ENCODE measurements at places on chromosomes 11 and 22. TPM values are rescaled to one million over a fixed set of nuclear protein-coding genes. Genes with fewer than 3 reads are reported as not detected.

DNA sequence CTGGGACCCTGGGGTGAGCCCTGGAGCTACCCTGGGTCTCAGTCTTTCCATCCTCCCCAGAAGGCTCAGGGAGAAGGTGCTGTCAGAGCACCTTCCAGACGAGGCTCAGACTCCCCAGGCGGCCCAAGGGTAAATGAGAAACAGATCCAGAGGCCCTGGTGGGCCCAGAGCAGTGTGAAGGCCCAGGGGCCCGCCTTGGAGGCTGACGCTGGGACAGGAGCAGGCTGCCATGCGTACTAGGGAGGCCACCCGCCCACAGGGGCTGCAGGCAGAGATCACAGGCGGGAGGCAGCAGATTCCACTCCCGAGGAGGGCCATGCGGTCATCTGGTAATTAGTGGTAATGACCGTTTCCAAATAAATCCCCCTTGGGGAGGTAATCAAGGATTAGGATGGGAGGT, 5.2 kb downstream of the WNT11 start:
- H3K27ac ChIP-seq: no peak overlapping the region
- peaks cover 46% of the 10 kb centered on the region for H3K27me3 ChIP-seq
- peaks cover 10% of the 10 kb centered on the region for H3K4me1 ChIP-seq
- no peak overlapping the region for H3K4me3 ChIP-seq
- no peaks in the 10 kb centered on the region for H3K36me3 ChIP-seq

GVQW3 gene
- total RNA-seq: 7.0 TPM

TCN1 gene
- total RNA-seq: not detected

KLHL22 gene
- total RNA-seq: 15.7 TPM

- no peak overlapping the region for H3K27ac ChIP-seq
- peaks cover 1% of the 10 kb centered on the region for H3K27me3 ChIP-seq
- no peaks in the 10 kb centered on the region for H3K36me3 ChIP-seq
- peak overlapping the region; percentile 56 for H3K4me3 ChIP-seq
- no peak for DNase-seq
- peaks cover 40% of the 10 kb centered on the region for H3K4me1 ChIP-seq
These were observed 128.7 kb upstream of the C11orf58 start for GRCh38 chr11:16609769-16610168.

DNA sequence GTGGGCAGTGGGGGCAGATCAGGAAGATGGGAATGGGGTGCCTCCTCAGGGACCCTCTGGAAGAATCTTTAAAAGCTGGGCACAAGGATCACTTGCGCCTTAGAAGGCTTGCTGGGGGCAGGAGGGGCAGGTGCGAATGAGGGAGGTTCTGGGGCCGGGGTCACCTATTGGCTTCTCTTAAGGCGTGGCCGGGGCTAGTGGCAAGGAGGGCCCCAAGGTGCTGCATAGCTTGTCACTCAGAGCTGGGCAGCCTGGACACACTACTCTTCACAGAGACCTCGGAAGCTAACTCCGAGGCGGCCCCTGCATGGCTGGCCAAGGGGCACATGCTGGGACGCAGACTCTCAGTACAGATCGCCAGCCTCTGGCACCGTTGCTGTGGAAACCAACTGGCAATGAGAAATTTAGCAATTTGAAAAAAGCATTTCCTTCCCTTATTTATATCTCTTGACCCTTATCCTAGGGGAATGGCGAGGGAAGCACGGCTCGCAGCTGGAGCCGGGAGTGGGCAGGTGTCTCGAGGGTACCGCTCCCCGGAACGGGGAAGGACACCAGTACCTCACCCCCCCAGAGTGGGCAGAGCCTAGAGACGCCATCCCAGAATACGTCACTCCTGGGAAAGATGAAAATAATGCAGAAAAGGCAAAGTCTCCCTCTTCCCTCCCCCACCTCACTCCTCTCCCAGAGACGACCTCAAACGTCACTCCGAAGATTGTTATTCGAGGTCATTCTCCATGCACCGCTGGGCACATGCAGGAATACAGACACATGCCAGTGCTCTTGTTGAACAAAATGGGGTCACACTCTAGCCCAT, 188.1 kb downstream of the CTTN start:
- H3K27ac ChIP-seq: no peak overlapping the region
- DNase-seq: no peak
- no peak overlapping the region for H3K4me3 ChIP-seq
- peaks cover 5% of the 10 kb centered on the region for H3K36me3 ChIP-seq
- no peaks in the 10 kb centered on the region for H3K27me3 ChIP-seq

- no peak for DNase-seq
- H3K36me3 ChIP-seq: no peaks in the 10 kb centered on the region
- no peak overlapping the region for H3K4me3 ChIP-seq
- H3K27me3 ChIP-seq: no peaks in the 10 kb centered on the region
These were observed 3.9 kb upstream of the LMO2 start for GRCh38 chr11:33895752-33896137.

- no peaks in the 10 kb centered on the region for H3K36me3 ChIP-seq
- H3K4me3 ChIP-seq: no peak overlapping the region
- no peaks in the 10 kb centered on the region for H3K27me3 ChIP-seq
- no peak for DNase-seq
These were observed 7.3 kb downstream of the SMTN start for GRCh38 chr22:31088233-31088986.

CDON gene
- 33.3 TPM for total RNA-seq

RCOR2 gene
- total RNA-seq: 92.0 TPM

RAB39A gene
- 9.5 TPM for total RNA-seq

GRCh38 chr11:69003301-69003865, 9.7 kb downstream of the MRGPRF start:
- no peaks in the 10 kb centered on the region for H3K36me3 ChIP-seq
- H3K4me3 ChIP-seq: no peak overlapping the region
- no peaks in the 10 kb centered on the region for H3K27me3 ChIP-seq
- no peak overlapping the region for H3K27ac ChIP-seq

OSM gene
- total RNA-seq: not detected

GRCh38 chr11:40202589-40203270, 1256.7 kb downstream of the LRRC4C start:
- H3K36me3 ChIP-seq: no peaks in the 10 kb centered on the region
- peak overlapping the region; percentile 38 for H3K4me3 ChIP-seq
- peaks cover 46% of the 10 kb centered on the region for H3K4me1 ChIP-seq
- no peak overlapping the region for H3K27ac ChIP-seq
- DNase-seq: no peak
- H3K27me3 ChIP-seq: peaks cover 99% of the 10 kb centered on the region

- peak overlapping the region; percentile 96 for H3K27ac ChIP-seq
- H3K27me3 ChIP-seq: peaks cover 4% of the 10 kb centered on the region
- H3K4me1 ChIP-seq: peaks cover 27% of the 10 kb centered on the region
- H3K36me3 ChIP-seq: peaks cover 19% of the 10 kb centered on the region
- peak; percentile 22 for DNase-seq
- peak overlapping the region; percentile 94 for H3K4me3 ChIP-seq
These were observed 725 bp downstream of the KDM2A start for GRCh38 chr11:67119585-67120391.

DNA sequence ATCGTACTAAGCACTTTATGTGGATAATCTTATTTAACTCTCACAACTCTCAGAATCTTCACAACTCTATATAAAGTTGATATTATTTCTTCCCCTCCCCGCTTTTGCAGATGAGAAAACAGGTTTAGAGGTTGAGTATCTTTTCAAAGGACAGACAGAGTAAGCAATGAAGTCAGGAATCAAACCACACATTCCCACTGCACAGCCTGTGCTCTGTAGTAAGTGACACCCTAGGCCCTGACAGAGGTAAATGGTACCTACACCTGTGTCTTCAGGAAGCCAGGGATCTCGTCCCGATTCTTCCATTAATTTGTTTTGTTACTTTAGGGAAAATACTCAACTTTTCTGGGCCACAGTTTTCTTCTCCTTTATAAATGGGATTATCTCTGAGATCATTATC, 172.5 kb upstream of the MTMR2 start:
- no peak overlapping the region for H3K4me3 ChIP-seq
- peaks cover 37% of the 10 kb centered on the region for H3K4me1 ChIP-seq
- DNase-seq: no peak
- H3K27me3 ChIP-seq: no peaks in the 10 kb centered on the region
- H3K36me3 ChIP-seq: no peaks in the 10 kb centered on the region

- peaks cover 21% of the 10 kb centered on the region for H3K27me3 ChIP-seq
- H3K36me3 ChIP-seq: peaks cover 9% of the 10 kb centered on the region
- no peak for DNase-seq
- no peak overlapping the region for H3K4me3 ChIP-seq
These were observed 61.0 kb upstream of the PLET1 start for GRCh38 chr11:112321501-112322172.

GRCh38 chr11:103901656-103902055, 134.8 kb upstream of the DDI1 start:
- H3K4me1 ChIP-seq: peaks cover 4% of the 10 kb centered on the region
- H3K36me3 ChIP-seq: 0 out of 2 replicates have a peak, but pooled peaks cover 5% of the 10 kb centered on the region
- no peak overlapping the region for H3K27ac ChIP-seq

GRCh38 chr22:49704345-49705215, 123.1 kb downstream of the BRD1 start:
- peaks cover 7% of the 10 kb centered on the region for H3K4me1 ChIP-seq
- no peaks in the 10 kb centered on the region for H3K27me3 ChIP-seq
- DNase-seq: no peak
- no peak overlapping the region for H3K4me3 ChIP-seq
- no peak overlapping the region for H3K27ac ChIP-seq
- peaks cover 3% of the 10 kb centered on the region for H3K36me3 ChIP-seq

SESN3 gene
- total RNA-seq: 34.9 TPM

- H3K36me3 ChIP-seq: peaks cover 33% of the 10 kb centered on the region
- H3K27ac ChIP-seq: no peak overlapping the region
- no peak overlapping the region for H3K4me3 ChIP-seq
- H3K4me1 ChIP-seq: peaks cover 46% of the 10 kb centered on the region
- H3K27me3 ChIP-seq: no peaks in the 10 kb centered on the region
These were observed 68.5 kb downstream of the SHANK2 start for GRCh38 chr11:71183878-71184277.

APOA5 gene
- 0.20 TPM for total RNA-seq

- peaks cover 10% of the 10 kb centered on the region for H3K4me1 ChIP-seq
- no peaks in the 10 kb centered on the region for H3K36me3 ChIP-seq
- H3K27ac ChIP-seq: no peak overlapping the region
These were observed 187.6 kb downstream of the ADAMTS15 start for GRCh38 chr11:130635937-130636630.

DNA sequence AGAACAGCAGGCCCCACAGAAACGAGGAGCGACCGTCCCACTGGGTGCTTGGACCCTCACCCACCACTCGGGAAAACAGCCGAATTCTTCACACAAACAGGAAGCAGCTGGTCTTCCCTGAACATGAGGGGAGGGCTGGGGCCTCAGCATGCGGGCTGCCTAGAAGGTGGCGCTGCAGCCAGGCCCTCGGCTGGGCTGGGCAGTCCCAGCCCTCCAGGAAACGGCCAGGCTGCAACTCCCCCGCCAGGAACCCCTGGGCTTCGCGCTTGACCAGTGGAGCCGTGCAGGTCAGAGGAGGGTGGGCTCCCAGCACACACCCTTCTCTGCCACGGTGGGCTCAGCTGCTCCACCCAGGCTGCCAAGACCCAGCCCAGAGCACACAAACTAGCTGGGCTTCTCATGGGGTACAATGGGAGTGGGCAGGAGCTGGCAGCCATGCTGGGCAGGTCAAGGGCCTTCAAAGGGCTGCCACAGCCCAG, 29.6 kb downstream of the IGF2 start:
- H3K36me3 ChIP-seq: no peaks in the 10 kb centered on the region
- H3K4me3 ChIP-seq: no peak overlapping the region
- peaks cover 13% of the 10 kb centered on the region for H3K4me1 ChIP-seq
- no peak overlapping the region for H3K27ac ChIP-seq

DNA sequence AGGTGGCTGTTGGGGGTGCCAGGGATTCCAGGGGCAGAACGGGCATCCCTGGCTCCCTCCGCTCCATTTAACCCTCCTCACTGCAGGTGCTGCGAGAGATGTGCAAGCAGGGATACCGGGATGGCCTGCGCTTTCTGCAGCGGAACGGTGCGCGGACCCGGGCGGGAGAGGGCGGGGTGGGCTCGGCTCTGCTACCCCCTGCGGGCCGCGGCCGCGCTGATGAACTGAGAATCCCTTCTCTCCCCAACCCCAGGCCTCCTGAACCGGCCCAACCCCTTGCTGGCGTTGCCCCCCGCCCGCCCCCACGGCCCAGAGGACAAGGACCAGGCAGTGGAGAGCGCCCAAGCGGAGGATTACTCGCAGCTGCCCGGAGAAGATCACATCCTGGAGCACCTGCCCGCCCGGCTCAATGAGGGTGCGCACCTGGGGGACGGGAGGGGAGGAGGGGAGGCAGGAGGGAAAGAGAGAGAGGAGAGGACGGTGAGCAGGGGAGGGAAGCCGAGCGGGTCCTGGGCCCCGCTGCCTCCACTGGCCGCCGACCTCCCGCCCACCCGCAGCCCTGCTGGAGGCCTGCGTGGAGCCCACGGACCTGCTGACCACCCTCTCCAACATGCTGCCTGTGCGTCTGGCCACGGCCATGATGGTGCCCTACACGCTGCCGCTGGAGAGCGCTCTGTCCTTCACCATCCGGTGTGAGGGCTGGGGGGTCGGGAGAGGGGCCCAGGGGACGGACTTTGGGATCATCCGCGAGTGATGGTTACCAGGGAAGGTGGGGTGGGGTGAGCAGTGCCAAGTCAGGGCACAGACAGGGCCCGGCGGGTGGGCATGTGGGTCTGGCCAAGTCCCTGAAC, 4.1 kb upstream of the CRACR2B start:
- no peaks in the 10 kb centered on the region for H3K36me3 ChIP-seq
- no peak for DNase-seq
- H3K4me1 ChIP-seq: peaks cover 21% of the 10 kb centered on the region
- H3K4me3 ChIP-seq: no peak overlapping the region
- peaks cover 10% of the 10 kb centered on the region for H3K27me3 ChIP-seq
